ENCODE measurements at places on chromosomes 13 and 19.

DNA sequence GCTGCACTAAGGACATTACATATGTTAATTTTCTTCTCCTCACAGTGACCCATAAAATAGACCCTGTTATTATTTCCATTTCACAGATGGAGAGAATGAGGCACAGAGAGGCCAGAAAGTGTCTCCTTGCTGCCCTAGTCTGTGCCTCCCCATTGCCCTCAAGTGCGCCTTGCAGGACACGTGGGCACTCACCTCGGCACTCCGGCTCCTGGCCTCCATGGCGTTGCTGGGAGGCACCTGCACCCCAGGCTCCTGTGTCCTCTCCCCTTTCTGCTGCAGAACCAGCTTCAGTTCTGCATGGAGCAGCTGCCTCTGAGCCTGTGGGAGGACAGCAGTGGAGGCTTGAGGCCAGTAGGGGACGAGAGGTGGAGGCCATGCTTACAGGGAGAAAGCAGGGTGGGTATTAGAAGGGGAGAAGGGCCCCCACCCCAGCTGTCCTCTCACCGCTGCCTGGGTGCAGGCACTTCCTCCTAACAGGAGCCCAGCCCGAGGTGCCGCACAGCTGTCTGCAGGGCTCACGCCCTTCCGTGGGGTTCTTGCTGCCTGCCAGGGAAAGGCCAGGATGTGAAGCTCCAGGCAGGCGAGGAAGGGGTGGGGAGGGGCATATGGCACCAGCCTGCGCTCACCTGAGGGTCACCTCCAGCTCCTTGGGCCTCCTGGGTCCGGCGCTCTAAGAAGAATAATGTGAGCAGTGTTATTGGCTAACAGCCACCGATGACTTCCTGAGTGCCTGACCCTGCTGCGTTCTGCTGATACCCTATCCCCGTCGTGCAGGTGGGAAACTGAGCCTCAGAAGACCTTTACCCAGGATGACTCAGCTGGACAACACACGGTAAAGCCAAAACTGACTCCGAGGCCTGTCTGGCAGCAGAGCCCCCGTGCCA is 5.2 kb downstream of the PRX start:
- DNase-seq: no peak

GRCh38 chr19:30226464-30227011 is 145.6 kb upstream of the ZNF536 start:
- no peak for DNase-seq

DNA sequence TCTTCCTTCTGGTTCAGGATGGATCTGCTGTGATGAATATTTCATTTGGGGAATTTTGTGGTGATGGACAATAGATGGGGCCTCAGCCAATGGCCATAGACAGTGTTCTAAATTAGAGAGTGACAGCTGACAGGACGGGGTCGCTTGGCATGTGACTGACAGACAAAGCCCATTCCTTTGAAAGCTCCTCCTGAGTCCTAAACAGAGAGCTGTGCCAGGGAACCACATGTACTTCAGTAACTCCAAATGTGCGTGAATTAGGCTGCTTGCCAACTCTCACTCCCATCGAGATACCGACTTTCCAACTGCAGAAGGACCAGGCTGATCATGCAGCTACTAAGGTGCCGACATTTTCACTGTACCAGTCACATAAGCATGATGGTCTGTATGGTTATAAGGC is 187.7 kb downstream of the SHISA2 start:
- DNase-seq: no peak

DNA sequence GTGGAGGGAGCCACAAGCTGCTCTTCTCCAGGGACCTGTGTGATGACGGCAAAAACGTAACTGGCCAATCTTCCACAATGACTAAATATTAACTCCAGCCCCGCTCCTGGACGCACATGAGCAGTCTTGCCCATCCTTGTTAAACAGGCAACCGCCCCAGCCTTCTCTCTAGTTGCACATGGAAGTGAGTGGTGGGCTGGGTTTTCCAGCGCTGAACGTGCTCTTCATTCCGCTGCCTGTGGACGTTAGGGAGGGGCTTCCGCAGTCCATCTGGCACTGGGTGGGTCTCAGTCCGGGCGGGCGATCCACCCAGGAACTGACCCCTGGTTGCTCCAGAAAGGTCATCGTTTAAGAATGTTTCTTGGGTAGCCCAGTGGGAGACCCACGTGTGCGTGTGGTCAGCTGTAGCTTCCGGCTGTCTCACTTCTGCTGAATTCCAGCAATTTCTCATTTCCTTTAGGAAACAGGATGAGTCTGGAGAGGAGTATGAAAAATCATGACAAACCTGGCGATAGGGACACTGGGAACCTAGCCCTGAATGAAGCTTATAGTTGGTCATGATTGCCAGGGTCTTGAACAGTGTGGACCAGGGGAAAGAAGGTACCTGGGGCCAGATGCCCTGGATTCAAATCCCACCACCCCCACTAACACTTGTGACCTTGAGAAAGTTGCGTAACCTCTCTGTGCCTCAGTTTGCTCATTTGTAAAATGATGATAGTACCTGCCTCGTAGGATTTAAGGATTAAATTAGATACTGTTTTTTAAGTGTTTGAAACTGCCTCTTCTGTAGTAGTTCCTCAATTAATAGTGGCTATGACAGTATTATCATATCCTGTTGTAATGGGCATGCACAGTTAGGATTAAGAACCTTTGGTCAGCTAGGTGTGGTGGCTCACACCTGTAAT is 92.6 kb downstream of the SIPA1L3 start:
- DNase-seq: no peak

DNA sequence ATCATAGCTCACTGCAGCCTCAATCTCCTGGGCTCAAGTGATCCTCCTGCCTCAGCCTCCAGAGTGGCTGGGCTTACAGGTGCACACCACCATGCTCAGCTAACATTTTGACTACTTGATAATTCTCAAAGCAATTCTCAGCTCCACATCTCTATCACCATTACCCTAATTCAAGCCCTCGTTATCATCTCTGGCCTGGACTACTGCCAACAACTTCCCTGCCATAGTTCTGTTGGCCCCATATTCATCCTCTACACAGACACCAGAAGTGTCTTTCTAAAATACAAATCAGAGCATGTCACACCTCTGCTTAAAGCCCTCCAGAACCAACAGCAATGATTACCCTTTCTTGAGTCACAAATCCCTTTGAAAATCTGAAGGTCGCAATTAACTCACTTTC is 7.9 kb downstream of the FLT3 start:
- DNase-seq: no peak

GRCh38 chr19:16861011-16861410 is 27.8 kb upstream of the F2RL3 start:
- no peak for DNase-seq

DNA sequence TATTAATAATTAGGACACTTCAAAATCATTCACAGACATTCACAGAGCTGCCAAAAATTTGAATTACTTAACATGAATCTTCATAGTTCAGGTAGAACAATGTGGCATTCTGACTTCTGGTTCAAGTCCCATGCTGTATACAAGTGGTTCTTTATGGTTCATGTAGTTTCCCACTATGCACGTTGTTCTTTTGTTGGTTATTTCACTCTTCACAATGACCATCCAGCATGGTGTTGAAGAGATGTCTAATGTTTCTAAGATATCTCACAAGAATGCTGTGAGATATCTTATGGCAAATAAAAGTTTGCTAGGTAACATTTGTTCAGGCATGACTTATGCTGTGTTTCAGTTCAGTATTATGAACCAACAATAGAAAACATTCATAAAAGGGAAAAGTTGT is 88.2 kb upstream of the SLITRK6 start:
- DNase-seq: no peak

- no peak for DNase-seq
Measured at GRCh38 chr13:42753697-42754096, 27.7 kb upstream of the FAM216B start.

GRCh38 chr19:40266912-40267600 is 18.1 kb downstream of the AKT2 start:
- no peak for DNase-seq

DNA sequence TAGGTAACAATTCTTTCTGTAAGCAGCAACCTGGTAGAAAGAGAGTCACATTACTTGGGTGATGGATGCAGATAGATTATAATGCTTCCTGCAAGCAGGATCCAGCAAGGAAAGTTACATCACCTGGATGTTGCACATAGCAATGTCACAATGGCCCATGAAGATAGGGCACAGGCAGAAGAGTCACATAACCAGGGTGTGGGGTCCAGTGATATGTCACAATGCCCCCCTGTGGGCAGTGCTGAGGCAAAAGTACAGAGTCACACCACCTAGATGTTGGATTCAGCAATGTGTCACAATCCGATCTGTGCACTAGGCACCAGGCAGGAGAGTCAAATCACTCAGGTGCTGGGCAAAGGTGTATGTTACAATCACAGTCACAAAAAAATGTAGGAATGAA is 4.0 kb upstream of the ZNF43 start:
- DNase-seq: no peak

Measured in stimulated activated CD4-positive, alpha-beta T cell treated with anti-CD3 and anti-CD28 coated beads, Interleukin-1b, Interleukin-23, amount 100 ng/mL, for 24 hours (primary cell).